ENCODE measurements at places on chromosomes 16 and 17.

- no peak for DNase-seq
Measured at GRCh38 chr17:43578404-43578698, 32.2 kb upstream of the ETV4 start.

DNA sequence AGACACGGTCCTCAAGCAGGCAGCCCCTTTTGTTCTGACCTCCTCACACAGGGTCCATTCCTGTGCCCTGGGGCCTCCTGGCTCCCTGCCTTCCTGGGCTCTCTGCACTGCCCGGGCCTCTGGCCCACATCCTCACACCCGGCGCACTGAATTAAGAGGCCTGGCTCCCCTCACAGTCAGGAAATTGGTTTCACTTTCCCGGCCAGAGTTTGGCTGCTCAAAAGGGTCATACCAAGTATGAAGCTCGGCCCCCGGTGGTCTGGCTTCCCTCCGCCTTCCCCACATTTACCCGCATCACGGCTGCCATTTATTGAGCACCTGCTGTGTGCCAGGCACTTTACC is 220.0 kb downstream of the NTN1 start:
- no peak for DNase-seq

GRCh38 chr16:54288030-54288834 is 1.6 kb upstream of the IRX3 start:
- DNase-seq = no peak

DNA sequence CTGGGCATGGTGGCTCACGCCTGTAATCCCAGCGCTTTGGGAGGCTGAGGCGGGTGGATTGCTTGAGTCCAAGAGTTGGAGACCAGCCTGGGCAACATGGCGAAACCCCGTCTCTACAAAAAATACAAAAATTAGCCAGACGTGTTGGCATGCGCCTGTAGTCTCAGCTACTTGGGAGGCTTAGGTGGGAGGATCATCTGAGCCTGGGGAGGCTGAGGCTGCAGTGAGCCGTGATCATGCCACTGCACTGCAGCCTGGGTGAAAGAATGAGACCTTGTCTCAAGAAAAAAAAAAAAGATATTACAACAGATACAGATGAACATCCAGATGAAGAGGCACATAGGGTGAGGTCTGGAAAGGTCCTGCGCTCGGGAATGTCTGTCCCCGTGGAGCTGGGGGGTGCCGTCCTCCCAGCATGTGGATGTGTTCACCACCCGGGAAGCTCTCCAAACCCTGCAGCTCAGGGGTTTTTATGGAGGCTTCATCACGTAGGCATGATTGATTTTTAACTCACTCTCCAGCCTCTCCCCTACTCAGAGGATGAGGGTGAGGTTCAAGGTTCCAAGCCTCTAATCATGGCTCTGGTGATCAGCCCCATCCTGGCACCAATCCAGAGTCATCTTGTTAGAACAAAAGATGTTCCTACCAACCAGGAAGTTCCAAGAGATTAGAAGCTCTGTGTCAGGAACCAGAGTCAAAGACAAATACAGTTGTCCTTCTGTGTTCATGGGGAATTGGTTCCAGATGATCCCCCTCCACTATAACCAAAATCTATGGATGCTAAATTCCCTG is 85.0 kb upstream of the DNAJA2 start:
- DNase-seq = no peak

- no peak for DNase-seq
Measured at GRCh38 chr16:78597809-78598570, 498.5 kb downstream of the WWOX start.

GRCh38 chr17:63289931-63290330 is 156.2 kb downstream of the CYB561 start:
- DNase-seq = no peak

- no peak for DNase-seq
Measured at GRCh38 chr17:49787884-49788477, 500 bp upstream of the KAT7 start.

DNA sequence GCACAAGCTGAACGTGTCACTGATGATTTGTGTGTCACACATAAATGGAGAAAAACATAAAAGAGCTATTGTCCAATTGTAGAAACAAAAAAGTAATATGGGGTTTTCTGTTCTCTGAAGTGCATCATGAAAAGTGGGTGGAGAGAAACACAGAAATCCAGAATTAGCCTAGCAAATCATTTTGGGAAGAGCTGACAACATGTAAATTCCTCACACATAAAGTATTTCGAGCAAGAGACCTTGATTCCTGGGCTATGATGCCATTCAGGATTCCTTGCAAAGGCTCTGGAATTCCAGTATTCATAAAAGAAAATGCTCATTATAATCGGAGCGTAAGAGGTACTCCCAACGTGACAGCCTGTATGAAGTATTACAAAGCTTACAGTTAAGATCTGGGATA is 1.1 kb downstream of the DCUN1D3 start:
- no peak for DNase-seq

- peak; percentile 70 for DNase-seq
Measured at GRCh38 chr16:58843675-58844074, 109.6 kb upstream of the GOT2 start.

- no peak for DNase-seq
Measured at GRCh38 chr16:85164431-85164830, 52.2 kb upstream of the CIBAR2 start.

GRCh38 chr16:64184156-64184555 is 937.7 kb downstream of the CDH11 start:
- no peak for DNase-seq
